BJ (cell line): ENCODE measurements at places on chromosomes 11 and 22. TPM values are rescaled to one million over a fixed set of nuclear protein-coding genes. Genes with fewer than 3 reads are reported as not detected.

CHRM1 gene
- polyA plus RNA-seq = not detected in 2 replicates

OSM gene
- polyA plus RNA-seq = not detected in 2 replicates

POU2AF2 gene
- polyA plus RNA-seq = not detected in 2 replicates

UBQLN3 gene
- 0.05 TPM in 1 of 2 replicates, not detected in the other for polyA plus RNA-seq

TIMP3 gene
- 544 and 558 TPM in 2 replicates for polyA plus RNA-seq

TTC36 gene
- polyA plus RNA-seq = not detected in 2 replicates

SPI1 gene
- polyA plus RNA-seq = not detected in 2 replicates

OR10A2 gene
- polyA plus RNA-seq = not detected in 2 replicates

MS4A18 gene
- polyA plus RNA-seq = not detected in 2 replicates

OR5AS1 gene
- not detected in 2 replicates for polyA plus RNA-seq

PAMR1 gene
- 112 and 131 TPM in 2 replicates for polyA plus RNA-seq
